Activated naive CD8-positive, alpha-beta T cell treated with anti-CD3 and anti-CD28 coated beads for 36 hours (primary cell): ENCODE measurements at places on chromosomes 4 and X.
A peak's percentile ranks its signal among the peaks of the same experiment; 100 is the strongest.

- no peaks in the 10 kb centered on the region for H3K27me3 ChIP-seq
- H3K4me3 ChIP-seq: peak overlapping the region; percentile 51
- peaks cover 45% of the 10 kb centered on the region for H3K4me1 ChIP-seq
- no peak overlapping the region for H3K27ac ChIP-seq
- peaks cover 2% of the 10 kb centered on the region for H3K36me3 ChIP-seq
Observed at GRCh38 chr4:121192480-121192879, 28.4 kb upstream of the TNIP3 start.

DNA sequence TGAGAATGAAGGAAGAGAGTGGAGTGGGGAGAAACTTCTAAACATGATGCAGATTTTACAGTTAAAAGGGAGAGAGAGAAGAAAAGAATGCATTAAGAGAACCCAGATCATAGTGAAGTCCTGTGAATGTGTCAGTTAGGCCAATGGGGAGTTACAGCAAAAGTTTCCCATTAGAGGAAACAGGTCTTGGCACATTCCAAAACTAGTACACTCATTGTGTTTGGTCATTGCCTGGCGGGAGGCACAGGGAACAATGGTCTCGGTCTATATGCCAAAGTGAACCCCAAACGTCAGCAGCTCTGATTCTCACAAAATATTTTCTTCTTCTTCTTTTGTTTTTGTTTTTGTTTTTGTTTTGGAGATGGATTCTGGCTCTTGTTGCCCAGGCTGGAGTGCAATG lies 284.5 kb upstream of the CTSO start:
- H3K4me1 ChIP-seq: no peaks in the 10 kb centered on the region
- no peaks in the 10 kb centered on the region for H3K36me3 ChIP-seq
- no peak overlapping the region for H3K27ac ChIP-seq
- DNase-seq: no peak
- no peak overlapping the region for H3K4me3 ChIP-seq

DNA sequence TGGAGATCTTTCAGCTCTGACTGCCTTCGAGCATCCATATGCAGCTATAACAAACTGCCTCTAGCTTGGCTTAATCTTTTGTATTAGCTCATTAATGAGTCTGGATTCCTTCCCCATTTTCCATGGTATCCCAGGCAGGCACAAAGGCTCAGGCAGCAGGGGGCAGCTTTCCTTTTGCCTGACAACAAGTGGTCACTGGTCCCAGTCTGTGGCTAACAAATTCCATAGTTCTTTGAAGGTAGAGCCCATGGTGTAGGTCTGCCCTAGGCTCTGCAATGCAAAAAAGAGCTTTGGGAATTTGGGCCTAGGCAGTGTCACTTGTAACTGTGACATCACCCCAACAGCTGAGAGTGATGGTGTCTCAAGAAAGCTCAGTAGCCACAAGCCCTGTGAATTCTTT lies 234.4 kb upstream of the GPC4 start:
- no peaks in the 10 kb centered on the region for H3K36me3 ChIP-seq
- H3K27me3 ChIP-seq: no peaks in the 10 kb centered on the region
- no peak for DNase-seq
- H3K4me3 ChIP-seq: no peak overlapping the region

- DNase-seq: no peak
- no peak overlapping the region for H3K4me3 ChIP-seq
- peaks cover 5% of the 10 kb centered on the region for H3K4me1 ChIP-seq
- no peaks in the 10 kb centered on the region for H3K36me3 ChIP-seq
- peaks cover 8% of the 10 kb centered on the region for H3K27me3 ChIP-seq
Observed at GRCh38 chr4:99714179-99714578, 56.6 kb upstream of the C4orf54 start.

DNA sequence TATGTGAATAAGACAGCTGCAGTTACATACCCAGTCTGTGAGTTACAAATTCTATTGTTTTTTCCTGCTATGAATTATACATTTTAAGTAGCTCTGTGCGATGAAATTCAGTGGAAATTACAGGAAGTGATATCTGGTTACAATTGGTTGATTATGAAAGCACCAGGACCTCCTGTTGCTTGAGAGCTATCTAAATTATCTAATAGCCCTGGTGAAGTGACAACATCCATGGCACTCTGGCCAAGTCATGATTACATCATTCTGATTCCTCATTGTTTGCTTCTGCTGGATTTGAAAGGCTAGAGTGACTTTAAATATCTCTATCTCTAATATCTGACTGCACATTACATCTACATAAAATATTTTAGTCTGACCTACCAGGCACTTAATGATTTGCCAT lies 515.0 kb downstream of the CFAP47 start:
- DNase-seq: no peak
- no peak overlapping the region for H3K4me3 ChIP-seq
- H3K36me3 ChIP-seq: no peaks in the 10 kb centered on the region
- no peaks in the 10 kb centered on the region for H3K4me1 ChIP-seq
- no peak overlapping the region for H3K27ac ChIP-seq

- H3K4me3 ChIP-seq: no peak overlapping the region
- H3K27me3 ChIP-seq: no peaks in the 10 kb centered on the region
- H3K27ac ChIP-seq: no peak overlapping the region
- no peaks in the 10 kb centered on the region for H3K4me1 ChIP-seq
- DNase-seq: no peak
Observed at GRCh38 chr4:136687118-136687517, 845.2 kb downstream of the PCDH18 start.

GRCh38 chr4:25930731-25931354 lies 16.8 kb downstream of the SMIM20 start:
- no peak overlapping the region for H3K27ac ChIP-seq
- no peak overlapping the region for H3K4me3 ChIP-seq

DNA sequence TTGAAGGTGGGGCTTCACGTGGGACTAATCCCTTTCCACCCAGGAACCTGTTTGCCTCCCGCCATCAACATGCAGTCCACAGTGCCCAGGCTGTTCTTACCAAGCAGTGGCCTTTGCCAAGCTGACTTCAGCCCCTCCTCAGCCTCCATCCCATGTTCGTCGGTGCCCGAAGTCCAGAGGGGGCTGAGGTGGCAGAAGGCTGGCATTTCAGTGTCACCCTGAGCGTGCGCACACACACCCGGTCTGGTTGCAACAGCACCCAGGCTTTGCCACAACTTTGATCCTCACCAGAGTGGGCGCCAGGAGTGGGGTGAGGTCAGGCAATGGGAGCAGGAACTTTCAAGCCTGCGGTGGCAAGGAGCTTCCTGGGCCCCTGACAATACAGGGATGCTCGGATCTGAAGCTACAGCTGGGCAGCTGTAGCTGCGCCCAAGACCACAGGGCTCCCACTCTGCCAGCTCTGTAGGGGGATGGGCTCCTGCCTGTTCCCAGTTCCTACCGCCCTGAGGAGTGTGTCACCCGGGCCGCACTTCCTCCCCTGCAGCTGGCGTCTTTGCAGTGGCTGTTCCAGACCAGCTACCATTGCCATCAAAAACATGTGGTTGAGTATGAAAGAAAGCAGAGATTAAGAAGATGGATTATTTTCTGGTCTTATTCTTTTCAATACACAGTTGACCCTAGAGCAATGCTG lies 428.0 kb downstream of the EPHA5 start:
- H3K36me3 ChIP-seq: no peaks in the 10 kb centered on the region
- no peak overlapping the region for H3K27ac ChIP-seq
- H3K4me1 ChIP-seq: no peaks in the 10 kb centered on the region
- no peak overlapping the region for H3K4me3 ChIP-seq
- no peaks in the 10 kb centered on the region for H3K27me3 ChIP-seq

DNA sequence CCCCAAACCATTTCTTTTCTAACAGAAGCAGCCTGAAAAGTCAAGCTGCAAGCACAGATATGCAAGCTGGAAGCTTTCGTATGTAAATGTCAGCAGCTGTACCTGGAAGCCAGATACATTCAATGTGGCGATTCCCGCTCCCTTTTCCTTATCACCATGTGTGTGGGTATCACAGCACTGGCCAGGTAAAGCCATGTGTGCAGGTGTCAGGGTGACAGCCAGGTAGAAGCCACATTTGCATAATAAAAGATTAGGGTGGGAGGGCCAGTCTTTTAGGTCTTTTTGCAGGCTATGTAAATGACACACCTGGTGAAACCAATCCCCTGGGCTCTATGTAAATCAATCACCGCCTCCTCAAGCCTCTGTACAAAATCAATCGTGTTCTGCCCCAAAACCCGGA lies 50.1 kb downstream of the RXFP1 start:
- H3K4me1 ChIP-seq: no peaks in the 10 kb centered on the region
- H3K27ac ChIP-seq: no peak overlapping the region
- no peaks in the 10 kb centered on the region for H3K36me3 ChIP-seq
- no peak for DNase-seq

GRCh38 chrX:123173833-123174232 lies 10.2 kb upstream of the GRIA3 start:
- H3K4me3 ChIP-seq: no peak overlapping the region
- H3K27me3 ChIP-seq: no peaks in the 10 kb centered on the region

DNA sequence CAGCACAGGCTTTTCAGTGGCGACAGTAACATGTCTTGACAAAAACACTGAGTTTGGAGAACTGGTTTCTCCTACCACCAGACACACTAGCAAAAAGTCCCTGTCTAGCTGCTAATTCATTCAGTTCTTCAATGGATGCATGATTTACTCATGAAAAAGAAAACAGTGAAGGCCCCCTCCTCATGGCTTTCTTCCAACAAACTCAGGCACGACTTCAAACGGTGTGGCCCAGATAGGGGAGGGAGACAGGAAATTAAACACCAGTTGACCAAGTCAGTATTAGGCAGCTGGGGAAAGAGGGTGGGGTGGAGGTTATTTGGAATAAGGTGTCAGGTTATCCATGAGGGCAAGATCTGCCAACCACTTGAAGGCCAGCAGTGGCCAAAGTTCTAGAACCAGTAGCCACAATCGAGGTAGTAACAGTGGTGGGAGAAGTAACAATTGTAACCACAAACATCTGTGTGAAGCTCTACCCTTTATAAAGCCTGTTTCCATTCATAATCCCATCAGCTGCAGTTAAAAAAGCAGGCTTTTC lies 60.2 kb downstream of the SEPSECS start:
- H3K4me3 ChIP-seq: no peak overlapping the region
- H3K36me3 ChIP-seq: no peaks in the 10 kb centered on the region
- DNase-seq: no peak
- H3K27ac ChIP-seq: no peak overlapping the region
- peaks cover 4% of the 10 kb centered on the region for H3K27me3 ChIP-seq

DNA sequence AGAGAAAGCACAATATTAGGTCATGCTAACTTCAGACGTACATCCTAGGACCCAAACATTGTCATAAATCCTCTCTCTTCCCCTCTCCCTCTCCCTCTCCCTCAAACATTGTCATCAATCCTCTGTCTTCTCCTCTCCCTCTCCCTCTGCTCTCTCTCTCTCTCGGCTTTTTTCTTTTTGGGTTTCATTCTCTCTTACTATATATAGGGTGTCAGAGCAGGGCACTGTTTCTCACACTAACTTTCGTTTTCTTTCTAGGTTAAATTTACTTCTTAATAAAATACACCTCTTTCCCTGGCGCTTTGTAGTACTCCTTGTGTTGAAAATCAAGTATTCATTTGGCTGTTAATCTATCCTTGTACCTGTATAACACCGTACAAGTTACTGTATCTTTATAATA lies 37.0 kb upstream of the HERC5 start:
- H3K4me1 ChIP-seq: no peaks in the 10 kb centered on the region
- peaks cover 1% of the 10 kb centered on the region for H3K36me3 ChIP-seq
- H3K27ac ChIP-seq: no peak overlapping the region
- H3K27me3 ChIP-seq: no peaks in the 10 kb centered on the region
- H3K4me3 ChIP-seq: no peak overlapping the region
